ENCODE measurements at places on chromosomes 1 and 21.

- DNase-seq = no peak
Measured at GRCh38 chr1:25620211-25620610, 3.6 kb downstream of the MAN1C1 start.

- DNase-seq = no peak
Measured at GRCh38 chr1:233342086-233342485, 14.6 kb downstream of the MAP3K21 start.

GRCh38 chr1:221470000-221470698 lies 271.7 kb downstream of the DUSP10 start:
- no peak for DNase-seq

DNA sequence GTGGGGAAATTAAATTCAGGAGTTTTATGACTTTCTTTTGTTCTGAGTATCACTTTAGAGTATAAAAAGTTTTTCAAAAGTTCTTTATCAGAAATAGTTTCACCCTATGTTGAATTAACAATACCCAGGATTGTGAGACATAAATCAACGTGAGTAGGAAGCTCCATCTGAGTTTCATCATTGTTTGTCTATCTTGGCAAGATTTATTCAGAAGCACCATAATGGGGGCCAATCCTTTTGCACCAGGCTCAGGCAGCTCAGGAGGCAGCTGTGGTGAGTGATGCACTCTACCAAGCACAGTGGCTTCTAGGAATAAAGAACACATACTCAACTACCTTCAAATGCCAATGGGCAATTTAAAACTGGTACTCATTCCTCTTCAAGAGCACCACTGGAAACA lies 12.0 kb downstream of the CREG1 start:
- DNase-seq = no peak

GRCh38 chr1:81937791-81938450 lies 137.2 kb downstream of the ADGRL2 start:
- DNase-seq = no peak

GRCh38 chr1:22830041-22830566 lies 119.5 kb downstream of the EPHB2 start:
- DNase-seq = no peak

DNA sequence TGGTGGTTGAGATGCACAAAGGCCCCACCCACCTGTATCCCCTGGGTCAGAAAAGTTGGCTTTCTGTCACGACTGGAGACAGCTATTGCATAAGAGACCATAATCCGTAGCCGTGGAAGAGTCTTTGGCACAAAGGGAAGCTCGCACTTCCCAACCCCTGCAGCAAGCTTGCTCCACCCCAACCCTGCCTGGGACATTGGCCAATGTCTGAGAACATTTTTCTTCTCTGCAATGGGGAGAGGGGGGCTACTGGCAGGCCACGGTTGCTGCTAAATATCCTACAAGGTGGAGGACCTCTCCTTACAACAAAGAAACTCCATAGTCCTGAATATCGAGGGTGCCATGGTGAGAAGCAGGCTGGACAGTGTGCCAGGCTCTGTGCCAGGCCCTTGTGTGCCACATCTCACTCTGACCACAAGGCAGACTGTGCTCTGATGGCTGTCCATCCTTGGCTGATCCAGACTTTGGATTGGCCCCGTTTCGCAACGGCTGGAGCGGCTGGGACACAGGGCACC lies 104.1 kb downstream of the CSMD2 start:
- peak; percentile 74 for DNase-seq

All from left lobe of liver (tissue), 2 donors.